Activated CD4-positive, alpha-beta memory T cell treated with anti-CD3 and anti-CD28 coated beads, Interleukin-2, amount 10 ng/mL, durations not matched to agents 7 days and 5 days (primary cell): ENCODE measurements at places on chromosomes 2 and 18. TPM values are rescaled to one million over a fixed set of nuclear protein-coding genes. Genes with fewer than 3 reads are reported as not detected.
A peak's percentile ranks its signal among the peaks of the same experiment; 100 is the strongest.

IL1B gene
- total RNA-seq = 0.48 TPM

- H3K27ac ChIP-seq = no peak overlapping the region
- no peaks in the 10 kb centered on the region for H3K27me3 ChIP-seq
- H3K4me3 ChIP-seq = no peak overlapping the region
- no peak for DNase-seq
- no peaks in the 10 kb centered on the region for H3K4me1 ChIP-seq
- no peaks in the 10 kb centered on the region for H3K36me3 ChIP-seq
Observed at GRCh38 chr2:235577404-235578330, 83.8 kb downstream of the AGAP1 start.

GRCh38 chr2:217054791-217055190 lies 194.9 kb upstream of the TNP1 start:
- H3K4me3 ChIP-seq = no peak overlapping the region
- H3K27ac ChIP-seq = no peak overlapping the region
- no peaks in the 10 kb centered on the region for H3K4me1 ChIP-seq
- H3K36me3 ChIP-seq = no peaks in the 10 kb centered on the region

DNA sequence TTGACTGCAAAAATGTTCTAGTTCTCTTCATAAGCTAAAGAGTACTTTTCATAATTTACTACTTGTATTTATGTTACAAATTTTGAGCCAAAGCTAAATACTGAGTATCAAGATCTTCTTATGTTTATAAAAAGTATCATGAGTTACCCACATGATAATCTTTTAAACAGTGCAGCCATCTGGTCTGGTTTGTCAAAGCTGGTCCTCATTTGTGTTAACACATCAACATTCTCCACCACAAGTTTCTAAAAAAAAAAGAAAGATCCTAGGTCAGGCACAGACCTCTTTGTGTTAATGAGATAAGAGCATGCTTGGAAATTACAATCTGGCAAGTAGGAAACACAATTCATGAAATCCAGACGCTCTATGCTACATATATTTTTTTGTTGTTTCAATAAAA lies 75.5 kb upstream of the FRZB start:
- H3K4me3 ChIP-seq = no peak overlapping the region
- H3K27ac ChIP-seq = no peak overlapping the region
- peaks cover 9% of the 10 kb centered on the region for H3K4me1 ChIP-seq

DNA sequence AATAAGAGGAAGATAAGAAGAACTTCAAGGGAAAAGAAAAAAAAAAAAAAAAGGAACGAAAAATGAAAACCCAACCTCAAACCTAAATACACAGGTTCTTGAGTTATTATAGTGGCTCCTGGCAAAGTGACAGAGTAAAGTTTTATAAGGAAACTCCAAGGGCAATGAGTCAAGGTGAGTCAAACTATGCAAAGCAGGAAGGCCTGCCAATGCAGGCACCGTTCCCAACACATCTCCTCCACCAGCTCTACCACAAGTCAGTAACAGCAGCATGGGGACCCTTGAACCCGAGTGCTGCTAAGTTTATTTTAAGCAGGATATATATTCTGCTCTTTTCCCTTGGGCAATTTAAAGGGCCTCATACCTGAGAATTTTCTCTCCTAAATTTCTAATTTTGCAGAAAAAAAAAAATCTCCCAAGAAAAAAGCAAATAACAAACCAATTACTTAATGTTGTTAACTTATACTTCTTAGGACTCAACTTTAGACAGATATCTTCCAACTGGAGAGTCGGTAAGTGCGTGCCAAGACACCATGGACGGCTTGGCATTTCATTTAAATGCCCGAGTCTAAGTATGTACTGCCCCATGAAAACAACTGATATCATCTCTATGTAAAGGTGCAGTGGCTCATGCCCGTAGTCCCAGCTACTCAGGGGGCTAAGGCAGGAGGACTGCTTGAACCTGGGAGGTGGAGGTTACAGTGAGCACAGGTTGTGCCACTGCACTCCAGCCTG lies 75.7 kb upstream of the TFCP2L1 start:
- H3K27me3 ChIP-seq = no peaks in the 10 kb centered on the region
- H3K36me3 ChIP-seq = peaks cover 44% of the 10 kb centered on the region
- no peak overlapping the region for H3K4me3 ChIP-seq

DCC gene
- not detected for total RNA-seq

TYMS gene
- 288 TPM for total RNA-seq

GRCh38 chr18:76230791-76231190 lies 264.3 kb downstream of the ZNF516 start:
- H3K4me1 ChIP-seq = no peaks in the 10 kb centered on the region
- no peaks in the 10 kb centered on the region for H3K27me3 ChIP-seq
- H3K27ac ChIP-seq = no peak overlapping the region

GRCh38 chr2:46471-47345 lies at the start of gene FAM110C:
FAM110C (minus strand) TSS chr2:46505; CDS start chr2:46385, 120 bp downstream.
- peak within 1 kb of the TSS; percentile 12 for H3K27ac ChIP-seq
- peak within 1 kb of the TSS; percentile 71 for H3K4me3 ChIP-seq
- H3K27me3 ChIP-seq = peaks cover 48% of the 10 kb centered on the region
- peak; percentile 64 for DNase-seq

DNA sequence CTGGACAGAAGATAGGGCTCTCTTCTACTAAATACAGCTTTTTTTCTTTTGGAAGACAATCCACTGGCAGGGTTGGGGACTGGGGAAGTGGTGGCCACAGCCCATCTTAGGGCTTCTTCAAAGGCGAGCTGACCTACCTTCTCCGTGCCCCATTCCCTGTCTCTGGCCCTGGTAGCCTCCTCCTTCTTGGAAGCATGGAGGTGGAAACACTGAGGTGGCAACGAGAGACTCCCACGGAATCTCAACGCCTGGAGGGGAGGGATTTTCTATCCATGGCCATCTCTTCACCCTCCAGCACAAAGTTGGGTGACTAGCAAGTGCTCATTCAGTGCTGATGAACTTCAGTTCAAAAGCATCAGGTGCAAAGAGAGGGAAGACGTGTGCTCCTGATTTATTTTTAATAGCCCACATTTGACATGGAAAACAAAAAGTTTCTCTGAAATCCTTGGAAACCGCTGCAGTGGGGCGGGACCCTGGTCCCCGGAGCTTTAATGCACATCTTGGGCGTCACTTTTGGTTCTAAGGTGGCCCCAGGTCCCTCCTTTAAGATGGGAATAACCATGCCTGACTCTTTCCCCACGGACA lies 633 bp upstream of the ARMC9 start:
- H3K36me3 ChIP-seq = no peaks in the 10 kb centered on the region
- peak overlapping the region; percentile 88 for H3K4me3 ChIP-seq
- peaks cover 30% of the 10 kb centered on the region for H3K27me3 ChIP-seq
- H3K4me1 ChIP-seq = peaks cover 12% of the 10 kb centered on the region

DNA sequence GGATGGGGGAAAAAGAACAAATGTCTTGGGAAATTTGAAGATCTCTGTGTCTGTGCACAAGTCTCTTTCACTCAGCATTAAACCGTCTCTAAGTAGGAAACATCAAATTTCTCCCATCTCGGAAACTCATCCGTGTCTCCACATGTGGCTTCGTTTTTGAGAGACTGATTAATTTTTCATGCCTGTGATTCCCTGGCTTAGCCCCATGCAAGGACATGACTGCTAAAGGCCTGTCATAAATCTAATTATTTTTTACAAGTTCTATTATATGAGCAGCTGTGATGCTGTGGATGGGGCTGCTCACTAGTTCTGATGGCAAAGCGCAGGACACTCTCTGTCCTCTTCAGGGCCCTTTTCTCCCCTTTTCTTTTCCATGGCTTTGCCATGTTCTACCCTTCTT lies 129.1 kb downstream of the RGPD3 start:
- no peaks in the 10 kb centered on the region for H3K36me3 ChIP-seq
- no peaks in the 10 kb centered on the region for H3K4me1 ChIP-seq
- H3K27ac ChIP-seq = no peak overlapping the region
- no peak for DNase-seq
- H3K4me3 ChIP-seq = no peak overlapping the region

- DNase-seq = no peak
- H3K27me3 ChIP-seq = no peaks in the 10 kb centered on the region
- H3K27ac ChIP-seq = no peak overlapping the region
- H3K4me3 ChIP-seq = no peak overlapping the region
- H3K36me3 ChIP-seq = no peaks in the 10 kb centered on the region
- no peaks in the 10 kb centered on the region for H3K4me1 ChIP-seq
Observed at GRCh38 chr18:52287151-52287550, 52.8 kb upstream of the DCC start.

GRCh38 chr2:30503007-30503694 lies 56.1 kb downstream of the LCLAT1 start:
- no peaks in the 10 kb centered on the region for H3K27me3 ChIP-seq
- peaks cover 21% of the 10 kb centered on the region for H3K4me1 ChIP-seq
- H3K27ac ChIP-seq = no peak overlapping the region
- H3K36me3 ChIP-seq = peaks cover 34% of the 10 kb centered on the region
- no peak for DNase-seq
- no peak overlapping the region for H3K4me3 ChIP-seq

CNGA3 gene
- total RNA-seq = not detected

DNA sequence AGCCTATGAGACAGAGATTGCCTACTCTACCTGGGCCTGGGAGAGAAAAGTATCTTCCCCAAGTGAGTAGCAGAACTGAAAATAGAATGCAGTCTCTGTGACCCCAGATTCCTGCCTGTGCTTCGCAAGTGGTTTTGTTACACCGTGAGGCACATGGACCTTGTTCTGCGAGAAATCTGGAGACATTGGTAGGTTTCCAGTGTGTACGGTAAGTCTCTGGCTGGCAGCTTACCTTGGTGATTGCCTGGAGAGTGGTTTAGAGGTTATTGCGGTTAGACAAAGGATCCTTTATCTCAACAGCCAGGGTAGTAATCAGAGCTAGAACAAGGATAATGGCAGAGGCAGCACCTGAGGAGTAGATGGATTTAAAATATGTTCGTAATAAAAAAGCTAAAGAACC lies 606.0 kb upstream of the GCFC2 start:
- no peaks in the 10 kb centered on the region for H3K27me3 ChIP-seq
- H3K27ac ChIP-seq = no peak overlapping the region
- H3K4me3 ChIP-seq = no peak overlapping the region

SFXN5 gene
- 4.3 TPM for total RNA-seq

DNA sequence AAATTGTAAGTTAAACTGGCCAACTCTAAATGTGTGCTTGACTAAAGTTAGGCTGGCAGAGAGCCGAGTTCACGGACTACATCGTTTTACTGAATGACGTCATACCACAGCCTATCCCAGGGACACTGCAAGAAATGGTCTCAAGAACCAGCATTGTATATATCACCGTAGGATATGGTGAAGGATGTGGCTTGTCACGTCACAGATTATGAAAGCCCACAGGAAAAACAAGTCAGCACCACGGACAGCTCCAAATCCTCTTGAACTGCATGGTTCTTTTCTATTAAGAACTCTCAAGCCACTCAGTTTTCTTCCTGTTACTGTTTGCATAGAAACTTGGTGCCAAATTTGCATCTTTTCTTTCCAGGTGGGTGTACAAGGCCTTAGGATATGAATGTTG lies 85.1 kb upstream of the ACAA2 start:
- H3K4me1 ChIP-seq = no peaks in the 10 kb centered on the region
- no peak overlapping the region for H3K4me3 ChIP-seq
- peak; percentile 84 for DNase-seq
- H3K27me3 ChIP-seq = no peaks in the 10 kb centered on the region
- H3K36me3 ChIP-seq = no peaks in the 10 kb centered on the region

GPR17 gene
- not detected for total RNA-seq

GRCh38 chr2:42312106-42312505 lies 48.9 kb downstream of the COX7A2L start:
- peaks cover 11% of the 10 kb centered on the region for H3K4me1 ChIP-seq
- no peaks in the 10 kb centered on the region for H3K27me3 ChIP-seq
- H3K27ac ChIP-seq = no peak overlapping the region
- peaks cover 48% of the 10 kb centered on the region for H3K36me3 ChIP-seq

DNA sequence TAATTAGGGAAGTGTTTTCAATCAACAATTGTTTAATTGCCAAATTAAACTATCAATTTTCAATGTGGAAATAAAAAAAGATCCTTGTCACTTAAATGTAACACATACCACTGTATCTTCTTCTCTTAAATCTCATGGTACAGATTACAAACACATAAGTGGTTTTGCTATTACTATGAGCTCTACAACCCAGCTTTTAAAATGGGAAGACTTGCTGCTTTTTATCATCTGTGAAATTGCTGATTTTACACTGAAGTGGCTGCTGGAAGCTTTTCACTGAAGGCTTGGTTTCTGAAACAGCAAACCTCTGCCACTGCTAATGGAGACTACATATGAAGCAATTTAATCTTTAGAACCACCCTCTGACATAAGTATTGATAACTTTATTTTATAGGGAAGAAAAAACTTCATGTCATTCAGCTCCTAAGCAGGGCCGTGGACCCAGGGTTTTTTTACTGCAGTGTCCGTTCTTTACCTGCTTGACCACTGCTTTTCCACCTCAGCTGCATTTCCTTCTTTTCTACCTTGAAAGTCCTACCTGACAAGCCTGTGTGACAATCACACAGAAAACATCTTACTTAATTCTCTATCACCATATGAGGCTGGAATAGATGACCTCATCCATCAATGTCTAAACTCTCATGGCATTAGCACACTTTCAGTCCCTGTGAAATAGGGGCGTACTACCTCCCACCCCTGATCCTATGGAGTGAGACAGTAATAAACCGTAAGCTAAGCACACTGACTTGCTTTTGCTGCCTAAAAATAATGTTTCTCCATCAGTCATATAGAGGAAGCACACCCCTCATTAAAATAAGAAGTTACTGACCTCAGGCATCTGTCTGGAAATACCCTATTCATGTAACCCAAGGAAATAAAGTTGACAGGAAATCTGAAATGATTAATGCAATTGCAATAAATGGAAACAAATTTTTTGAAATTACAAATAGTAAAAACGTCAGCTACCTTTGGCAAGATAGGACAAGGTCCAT lies 19.2 kb upstream of the SLC8A1 start:
- H3K27me3 ChIP-seq = no peaks in the 10 kb centered on the region
- no peak overlapping the region for H3K27ac ChIP-seq
- no peaks in the 10 kb centered on the region for H3K36me3 ChIP-seq
- H3K4me1 ChIP-seq = no peaks in the 10 kb centered on the region

- no peak overlapping the region for H3K27ac ChIP-seq
- H3K27me3 ChIP-seq = peaks cover 16% of the 10 kb centered on the region
- H3K36me3 ChIP-seq = no peaks in the 10 kb centered on the region
- no peak for DNase-seq
Observed at GRCh38 chr2:85273738-85274731, 53.8 kb downstream of the TGOLN2 start.

IL1R2 gene
- total RNA-seq = 0.81 TPM

DNA sequence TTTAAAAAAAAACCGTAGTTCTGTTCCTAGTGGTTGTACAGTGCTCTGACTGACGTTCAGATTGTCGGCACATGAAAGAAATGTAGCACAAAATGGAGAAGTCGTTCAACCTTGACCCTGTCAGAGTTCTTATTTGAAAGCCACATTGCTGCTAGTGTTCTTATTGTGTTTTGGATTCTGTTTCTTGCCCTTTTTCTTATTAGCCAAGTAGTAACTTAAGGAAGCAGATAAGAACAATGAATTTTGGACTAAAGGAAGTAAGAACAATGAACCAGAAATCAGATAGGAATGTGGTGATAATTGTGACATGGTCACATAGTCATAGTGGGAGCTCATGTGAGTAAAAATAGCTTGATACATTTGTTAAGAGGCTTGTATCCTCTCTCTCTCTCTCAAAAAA lies 45.9 kb downstream of the RPIA start:
- peaks cover 4% of the 10 kb centered on the region for H3K4me1 ChIP-seq
- DNase-seq = no peak
- no peak overlapping the region for H3K27ac ChIP-seq
- H3K4me3 ChIP-seq = no peak overlapping the region
- H3K27me3 ChIP-seq = no peaks in the 10 kb centered on the region
- H3K36me3 ChIP-seq = peaks cover 29% of the 10 kb centered on the region

DLGAP1 gene
- 1.5 TPM for total RNA-seq

- peaks cover 14% of the 10 kb centered on the region for H3K27me3 ChIP-seq
- DNase-seq = no peak
- H3K27ac ChIP-seq = no peak overlapping the region
- no peaks in the 10 kb centered on the region for H3K36me3 ChIP-seq
- peaks cover 2% of the 10 kb centered on the region for H3K4me1 ChIP-seq
- H3K4me3 ChIP-seq = no peak overlapping the region
Observed at GRCh38 chr2:20877960-20878359, 55.1 kb upstream of the LDAH start.
